ENCODE measurements at places on chromosomes 3 and 15.

- no peak for DNase-seq
These were observed 39.0 kb upstream of the TRAK1 start for GRCh38 chr3:42052132-42052483.

DNA sequence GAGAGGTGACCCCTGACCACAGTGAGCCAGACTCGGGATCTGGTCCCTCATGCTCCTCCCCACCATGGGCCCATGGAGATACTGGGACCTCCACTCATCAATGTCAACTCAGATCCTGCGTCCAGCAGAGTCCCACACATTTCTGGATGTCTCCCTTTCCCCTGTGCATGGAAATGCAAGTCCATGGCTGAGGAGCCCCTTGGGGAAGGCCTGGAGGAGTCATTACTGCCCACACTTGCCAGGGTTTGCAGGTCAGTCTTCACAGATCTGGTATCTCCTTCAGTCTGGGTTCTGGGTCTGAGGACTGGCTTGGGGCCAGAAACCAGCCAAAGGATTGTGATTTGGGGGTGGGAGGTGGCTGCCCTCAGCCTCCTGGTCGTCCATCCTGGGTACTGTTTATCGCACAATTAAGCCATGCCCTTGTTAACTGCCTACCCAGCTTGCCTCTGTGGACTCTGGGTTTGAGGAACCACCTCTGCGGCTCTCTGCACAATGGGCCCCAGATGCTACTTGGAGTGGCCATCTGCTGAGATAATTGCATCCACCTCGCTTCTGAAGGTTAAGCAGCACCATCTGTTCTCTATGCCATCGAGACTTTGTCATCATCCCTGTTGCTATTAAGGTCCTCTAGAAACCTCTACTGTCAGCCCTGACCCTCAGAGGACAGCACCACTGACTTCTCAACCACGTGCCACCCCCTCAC, 49.9 kb upstream of the KLF13 start:
- no peak for DNase-seq

DNA sequence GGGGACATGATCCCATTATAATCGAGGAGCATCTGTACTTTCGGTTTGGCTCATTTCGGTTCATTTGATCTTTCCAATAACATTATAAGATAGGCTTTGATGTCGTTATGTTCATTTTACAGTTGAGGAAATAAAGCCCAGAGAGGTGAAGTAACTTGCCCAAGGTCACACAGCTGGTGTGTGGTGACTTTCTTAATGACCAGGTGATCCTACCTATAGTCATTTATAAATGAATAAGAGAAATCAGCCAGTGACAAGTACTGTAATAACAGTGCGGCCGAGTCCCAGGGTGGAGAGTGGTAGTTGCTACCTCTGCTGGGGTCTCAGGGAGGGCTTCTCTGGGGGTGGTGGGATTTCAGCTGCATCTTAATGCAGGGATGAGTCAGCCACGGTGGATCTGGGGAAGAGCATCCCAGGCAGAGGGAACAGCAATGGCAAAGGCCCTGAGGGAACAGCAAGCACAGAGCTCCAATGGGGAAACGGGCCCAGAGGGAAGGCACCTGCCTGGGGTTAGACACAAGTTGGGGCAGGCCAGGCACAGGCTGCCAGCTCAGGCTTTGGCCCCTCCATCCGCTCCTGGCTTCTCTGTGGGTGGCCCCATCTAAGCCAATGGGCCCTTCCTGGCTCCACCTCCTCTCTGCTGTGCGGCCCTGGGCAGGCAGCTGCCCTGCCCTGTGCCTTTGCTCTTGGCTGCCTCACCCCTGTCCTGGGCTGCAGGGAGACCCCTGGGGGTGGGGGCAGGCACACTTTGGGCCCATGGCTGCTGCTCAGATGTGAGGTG, 1.1 kb upstream of the FBLN2 start:
- no peak for DNase-seq

- DNase-seq, result no peak
These were observed 3.9 kb downstream of the GATA2 start for GRCh38 chr3:128488991-128489673.

DNA sequence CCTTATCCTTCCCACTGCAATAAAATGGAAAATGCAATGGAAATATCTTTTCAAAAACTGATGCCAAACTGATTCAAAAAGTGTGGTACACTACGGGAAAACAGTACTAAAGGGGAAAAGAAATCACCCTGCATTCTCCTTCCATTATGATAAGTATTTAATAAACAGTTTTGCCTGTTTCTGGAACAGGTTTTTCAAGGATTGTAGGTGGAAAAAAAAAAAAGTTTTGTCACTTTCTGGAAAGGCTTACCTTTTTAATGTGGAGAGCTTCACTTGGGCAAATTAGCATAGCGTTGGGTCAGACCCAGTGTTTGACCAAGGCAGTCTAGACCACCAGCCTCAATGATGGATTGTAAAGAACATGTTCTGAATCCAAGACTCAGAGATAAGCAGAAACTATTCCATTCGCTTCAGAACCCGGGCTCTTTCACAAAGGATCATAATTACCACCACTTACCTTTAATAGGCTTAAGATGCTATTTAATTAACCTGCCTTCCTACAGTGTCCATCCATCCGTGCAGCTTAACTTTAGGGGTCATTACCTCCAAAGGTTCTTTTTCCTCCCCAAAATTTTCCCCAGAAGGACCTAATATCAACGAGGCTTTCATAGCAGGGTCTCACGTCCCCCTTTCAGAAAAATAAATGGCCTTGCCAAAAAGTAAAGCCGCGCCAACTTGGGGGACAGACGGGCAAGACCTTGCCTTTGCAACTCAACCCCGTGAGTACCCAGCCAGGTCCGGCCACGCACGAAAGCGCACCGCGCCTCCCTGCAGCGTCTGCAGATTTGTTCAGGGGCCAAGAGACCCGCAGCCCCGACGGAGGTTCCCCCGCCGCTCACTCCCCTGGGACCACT, 1.0 kb downstream of the DCBLD2 start:
- peak; percentile 4 for DNase-seq

DNA sequence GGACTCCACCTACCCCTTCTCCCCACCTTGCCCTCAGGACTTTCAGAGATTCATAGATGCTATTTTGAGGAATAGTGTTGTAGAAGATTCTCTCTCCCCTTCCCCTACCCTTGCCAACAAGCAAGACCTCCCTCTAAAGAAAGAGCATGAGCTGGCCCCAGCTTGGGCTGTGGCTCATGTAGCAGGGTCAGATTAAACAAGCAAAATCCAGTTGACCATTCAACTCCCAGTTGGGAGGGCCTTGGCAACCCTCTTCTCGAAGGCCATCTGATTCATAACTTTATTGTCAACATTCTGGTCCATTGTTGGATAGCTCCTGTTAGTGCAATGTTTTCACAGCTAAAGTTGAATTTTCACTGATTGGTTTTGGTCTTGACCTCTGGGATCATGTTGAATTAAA, 41.1 kb downstream of the TNFAIP8L3 start:
- DNase-seq, result no peak

- DNase-seq, result no peak
These were observed 35.3 kb downstream of the PBRM1 start for GRCh38 chr3:52650439-52650838.

GRCh38 chr3:62128051-62128450, 245.3 kb downstream of the FEZF2 start:
- DNase-seq, result no peak
